SW 1271 (cell line): ENCODE measurements at places on chromosomes 11 and 22.

- DNase-seq = no peak
Observed at GRCh38 chr11:32829680-32830412, at the start of gene PRRG4. Gene PRRG4 (plus strand): TSS chr11:32829927. CDS start chr11:32830530, 603 bp downstream.

DNA sequence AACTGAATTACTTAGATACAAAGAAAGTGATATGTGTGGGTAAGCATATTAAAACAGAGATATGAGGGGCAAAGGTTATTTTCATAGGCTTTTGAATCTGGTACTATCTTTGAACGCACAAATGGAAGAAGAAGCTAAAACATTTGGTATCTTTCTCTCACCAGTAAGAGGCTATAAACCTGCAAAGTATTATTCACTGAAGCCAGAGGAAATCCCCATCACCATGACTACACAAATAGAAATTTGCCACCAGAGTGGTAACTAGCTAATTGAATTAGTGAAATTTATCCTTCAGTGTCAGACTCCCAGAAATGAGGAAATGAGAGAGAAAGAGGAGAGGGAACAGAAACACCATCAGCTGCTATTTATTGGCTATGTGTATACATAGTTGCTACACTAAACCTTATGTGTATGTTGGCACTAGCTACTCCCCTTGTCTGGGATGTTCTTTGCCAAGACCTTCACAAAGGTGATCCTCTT lies 503.4 kb downstream of the DLG2 start:
- DNase-seq = no peak

- no peak for DNase-seq
Observed at GRCh38 chr11:614623-615503, 887 bp downstream of the IRF7 start.

DNA sequence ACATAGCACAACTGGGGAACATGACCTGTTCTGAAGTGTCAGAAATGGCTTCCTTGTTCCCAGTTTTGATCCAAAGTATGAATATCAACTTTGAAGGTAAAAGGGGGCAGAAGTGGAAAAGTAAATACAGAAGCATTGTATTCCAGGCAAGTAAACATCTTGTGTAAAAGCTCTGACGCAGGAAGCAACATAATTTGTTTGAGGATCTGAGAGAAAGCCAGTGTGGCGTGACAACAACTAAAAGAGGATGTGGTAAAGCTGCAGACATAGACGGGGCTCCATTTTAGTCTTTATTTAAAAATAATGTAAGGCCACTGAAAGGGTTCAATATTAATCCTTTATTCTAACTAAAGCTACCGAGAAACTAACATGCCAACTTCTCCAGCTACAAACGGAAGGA lies 310.2 kb downstream of the DLG2 start:
- DNase-seq = no peak

- DNase-seq = no peak
Observed at GRCh38 chr11:16034074-16034473, 322.3 kb downstream of the SOX6 start.

- DNase-seq = no peak
Observed at GRCh38 chr22:49595465-49596078, 232.1 kb downstream of the BRD1 start.

- peak; percentile 53 for DNase-seq
Observed at GRCh38 chr22:37229012-37229804, 14.9 kb downstream of the RAC2 start.

GRCh38 chr11:43035086-43035485 lies 276.7 kb upstream of the API5 start:
- no peak for DNase-seq

- no peak for DNase-seq
Observed at GRCh38 chr22:33513388-33514338, 406.6 kb downstream of the LARGE1 start.

DNA sequence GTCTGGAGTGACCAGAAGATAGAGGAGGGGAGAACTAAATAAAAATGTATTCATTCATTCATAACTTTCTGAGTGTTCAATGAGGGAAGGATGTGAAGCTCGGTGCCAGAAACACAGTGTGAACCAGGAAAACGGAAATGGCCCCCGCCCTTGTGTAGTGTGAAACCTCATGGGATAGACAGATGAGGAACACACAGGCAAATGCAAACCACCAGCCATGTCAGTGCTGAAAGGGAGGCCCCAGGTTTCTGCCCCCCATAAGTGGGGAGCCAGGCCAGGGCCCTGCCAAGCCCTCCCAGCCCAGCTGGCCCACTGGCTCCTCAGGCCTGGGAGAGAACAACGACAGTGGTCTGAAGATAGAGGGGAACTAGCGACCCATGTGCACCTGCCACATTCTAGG lies 30.5 kb downstream of the LARGE1 start:
- no peak for DNase-seq

DNA sequence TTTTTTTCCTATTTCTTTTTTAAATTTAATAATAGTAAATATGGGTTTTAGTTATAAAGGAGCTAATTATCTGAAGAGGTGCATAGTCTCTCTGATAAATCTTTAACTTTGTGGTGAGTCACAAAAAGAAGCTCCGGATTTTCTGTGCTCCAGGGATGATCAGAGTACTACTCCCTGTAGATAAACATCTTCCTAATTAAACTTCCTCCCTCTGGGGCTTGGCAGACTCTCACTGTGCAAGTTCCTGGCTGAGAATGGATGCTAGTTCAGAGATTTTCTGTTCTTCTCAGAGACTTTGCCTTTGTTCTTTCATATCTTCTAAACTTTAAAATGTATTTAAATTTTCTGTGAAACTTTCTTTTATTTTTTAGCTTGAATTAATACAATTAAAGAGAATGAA lies at the start of gene OR10G7:
OR10G7 (minus strand) TSS at position 72 of the 400 bp plus-strand sequence. CDS start 2,324 bp downstream, outside the sequence.
- no peak for DNase-seq
